Hepatocyte (in vitro differentiated cells): ENCODE measurements at places on chromosomes 2 and 18. TPM values are rescaled to one million over a fixed set of nuclear protein-coding genes. Genes with fewer than 3 reads are reported as not detected.

GRCh38 chr2:85485815-85486214 is 53.2 kb upstream of the MAT2A start:
- no peak overlapping the region for H3K27ac ChIP-seq
- no peaks in the 10 kb centered on the region for H3K4me1 ChIP-seq
- no peak for DNase-seq
- H3K27me3 ChIP-seq: no peaks in the 10 kb centered on the region
- no peak overlapping the region for H3K4me3 ChIP-seq

The UGT1A7 gene
- total RNA-seq: 0.07 TPM in 1 of 2 replicates, not detected in the other

The TEKT4 gene
- not detected in 2 replicates for total RNA-seq

The ZNF397 gene
- 13.8 and 22.0 TPM in 2 replicates for total RNA-seq
